ENCODE measurements at places on chromosomes 11 and 22.

DNA sequence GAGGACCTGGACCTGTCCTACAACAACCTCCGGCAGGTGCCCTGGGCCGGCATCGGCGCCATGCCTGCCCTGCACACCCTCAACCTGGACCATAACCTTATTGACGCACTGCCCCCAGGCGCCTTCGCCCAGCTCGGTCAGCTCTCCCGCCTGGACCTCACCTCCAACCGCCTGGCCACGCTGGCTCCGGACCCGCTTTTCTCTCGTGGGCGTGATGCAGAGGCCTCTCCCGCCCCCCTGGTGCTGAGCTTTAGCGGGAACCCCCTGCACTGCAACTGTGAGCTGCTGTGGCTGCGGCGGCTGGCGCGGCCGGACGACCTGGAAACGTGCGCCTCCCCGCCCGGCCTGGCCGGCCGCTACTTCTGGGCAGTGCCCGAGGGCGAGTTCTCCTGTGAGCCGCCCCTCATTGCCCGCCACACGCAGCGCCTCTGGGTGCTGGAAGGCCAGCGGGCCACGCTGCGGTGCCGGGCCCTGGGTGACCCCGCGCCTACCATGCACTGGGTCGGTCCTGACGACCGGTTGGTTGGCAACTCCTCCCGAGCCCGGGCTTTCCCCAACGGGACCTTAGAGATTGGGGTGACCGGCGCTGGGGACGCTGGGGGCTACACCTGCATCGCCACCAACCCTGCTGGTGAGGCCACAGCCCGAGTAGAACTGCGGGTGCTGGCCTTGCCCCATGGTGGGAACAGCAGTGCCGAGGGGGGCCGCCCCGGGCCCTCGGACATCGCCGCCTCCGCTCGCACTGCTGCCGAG lies 1.5 kb downstream of the LRFN4 start:
- DNase-seq: no peak

- DNase-seq: no peak
These were observed 5.8 kb upstream of the PAMR1 start for GRCh38 chr11:35531246-35531645.

DNA sequence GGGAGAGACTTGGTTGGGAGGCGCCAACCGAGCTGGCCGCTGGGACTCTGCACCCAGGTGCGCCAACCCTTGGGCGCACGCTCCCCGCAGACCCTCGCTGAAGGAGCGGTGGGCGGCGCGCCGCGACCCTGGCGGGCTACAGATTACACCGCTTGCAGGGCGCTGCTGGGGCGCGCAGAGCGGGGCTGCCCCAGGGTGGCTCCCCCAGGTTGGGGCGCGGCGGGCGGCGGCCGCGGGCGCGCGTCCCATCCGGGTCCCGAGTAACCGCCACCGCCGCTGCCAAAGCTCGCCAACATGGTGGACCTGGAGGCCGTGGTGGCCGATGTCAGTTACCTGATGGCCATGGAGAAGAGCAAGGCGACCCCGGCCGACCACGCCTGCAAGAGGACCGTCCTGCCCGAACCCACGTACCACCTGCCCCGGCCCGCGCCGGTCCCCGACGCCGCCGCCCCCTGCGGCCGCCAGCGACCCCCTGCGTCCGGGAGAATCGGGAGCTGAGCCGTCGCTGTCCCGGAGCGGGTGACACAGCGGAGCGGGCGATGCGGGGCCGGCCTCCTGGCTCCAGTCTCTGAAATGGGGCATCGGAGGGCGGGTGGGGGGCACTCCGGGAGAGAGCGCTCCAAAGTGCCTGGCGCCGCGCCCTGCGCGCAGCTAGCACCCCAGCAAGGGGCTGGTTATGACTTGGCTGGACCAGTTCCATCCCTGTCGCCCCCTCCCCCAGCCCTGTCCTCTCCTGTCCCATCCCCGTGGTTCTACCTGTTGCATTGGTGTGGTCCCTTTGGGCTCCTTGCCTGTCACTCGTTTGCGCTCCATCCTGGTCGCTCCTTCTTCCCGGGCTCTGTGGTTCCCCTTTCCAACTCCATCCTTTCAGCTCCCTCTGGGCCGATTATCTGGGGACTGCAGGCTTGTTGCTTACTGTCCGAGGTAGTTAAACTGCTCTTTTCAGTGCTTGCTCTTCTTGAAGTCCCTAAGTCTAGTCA lies 143.3 kb upstream of the GRK3 start:
- DNase-seq: no peak

GRCh38 chr11:73566977-73567755 lies 30.7 kb downstream of the FAM168A start:
- DNase-seq: no peak

GRCh38 chr11:65183201-65183891 lies 1.6 kb downstream of the CAPN1 start:
- no peak for DNase-seq

GRCh38 chr22:48424661-48425060 lies 1403.0 kb downstream of the BRD1 start:
- no peak for DNase-seq

Data from NCI-H510A (cell line).